ENCODE measurements at places on chromosomes 7 and 10.
A peak's percentile ranks its signal among the peaks of the same experiment; 100 is the strongest.

GRCh38 chr7:37445790-37446189, 2.9 kb downstream of the ELMO1 start:
- no peak for DNase-seq

DNA sequence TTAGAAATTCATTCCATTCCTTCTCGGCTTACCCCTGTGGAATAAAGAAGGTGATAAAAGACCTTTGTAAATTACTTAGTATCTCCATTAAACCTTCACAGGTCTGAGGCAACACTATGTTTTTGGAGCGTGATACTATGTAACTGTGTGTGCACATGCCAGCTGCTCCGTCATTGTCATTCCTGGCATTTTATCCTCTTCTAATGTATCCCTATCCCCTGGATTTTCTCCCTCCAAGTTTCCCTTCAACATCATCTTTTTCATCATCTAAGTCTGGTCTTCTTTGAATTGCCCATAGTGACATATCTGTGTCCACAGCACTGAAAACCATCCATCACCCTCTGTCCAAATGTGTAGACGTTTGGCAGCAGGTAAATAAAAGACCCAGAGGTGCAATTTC, 125.7 kb downstream of the TEX36 start:
- DNase-seq, result no peak

DNA sequence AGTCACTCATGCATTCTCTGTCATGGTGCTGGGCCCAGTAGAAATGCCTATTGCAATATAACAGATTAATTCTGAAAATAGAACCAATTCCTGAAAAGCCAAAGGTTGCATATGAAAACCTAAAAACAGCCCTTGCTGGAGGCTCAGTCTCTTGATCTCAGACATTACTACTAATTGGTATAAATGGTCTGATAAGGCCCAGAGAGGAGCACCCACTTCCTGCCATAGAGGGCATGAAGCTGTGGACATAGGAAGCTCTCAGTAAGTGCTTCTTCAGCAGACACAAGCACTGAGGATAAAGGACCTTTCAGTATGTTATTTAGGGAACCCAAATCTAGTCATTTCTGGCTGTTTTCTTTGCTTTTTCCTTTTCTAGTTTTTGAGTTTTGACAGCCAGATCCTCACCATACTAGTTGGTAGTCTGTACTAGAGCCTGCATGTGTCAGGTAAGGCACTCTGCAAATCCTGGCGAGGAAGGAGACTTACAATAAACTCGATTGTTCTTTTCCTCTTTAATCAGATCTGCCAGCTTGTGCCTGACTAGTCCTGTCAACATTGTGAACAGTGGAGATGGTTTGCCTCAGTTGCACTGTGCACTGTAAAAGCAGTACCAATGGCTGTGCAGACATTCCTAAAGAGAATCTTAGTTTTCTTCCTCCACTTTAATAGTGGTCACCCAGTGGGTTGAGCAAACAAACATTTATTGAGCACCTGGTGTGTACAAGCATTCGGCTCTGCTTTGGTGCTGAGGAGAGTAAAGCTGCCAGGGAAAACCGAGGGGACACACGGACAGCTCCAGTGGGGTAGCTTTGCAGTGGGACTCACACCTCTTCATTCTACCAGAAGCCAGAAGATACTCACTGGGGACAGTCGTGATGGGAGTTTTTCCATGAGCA, 140.9 kb downstream of the CHN2 start:
- no peak for DNase-seq

- no peak for DNase-seq
Observed at GRCh38 chr7:158324397-158325360, 262.9 kb downstream of the PTPRN2 start.

DNA sequence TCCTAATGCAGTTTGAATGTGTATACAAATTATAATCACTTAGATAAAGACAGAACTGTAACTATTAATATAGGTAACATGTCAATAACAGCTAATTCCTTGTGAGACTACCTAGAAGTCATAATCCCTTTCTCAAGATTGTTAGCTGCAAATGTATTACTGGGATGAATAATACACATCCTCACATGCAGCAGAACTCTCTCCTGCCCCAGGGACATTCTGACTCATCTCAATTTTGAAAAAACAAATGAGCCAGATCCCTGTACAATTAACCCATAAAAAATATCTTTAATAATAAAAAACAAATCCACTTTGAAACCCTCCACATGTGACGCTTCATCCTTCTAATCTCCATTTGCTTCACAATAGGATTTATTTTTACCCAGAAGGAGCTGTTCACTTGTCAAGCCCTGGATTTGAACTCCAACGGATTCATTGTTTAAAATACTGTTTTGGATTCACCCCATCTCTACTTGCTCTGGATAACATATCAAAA, 428.4 kb upstream of the TEX47 start:
- no peak for DNase-seq

DNA sequence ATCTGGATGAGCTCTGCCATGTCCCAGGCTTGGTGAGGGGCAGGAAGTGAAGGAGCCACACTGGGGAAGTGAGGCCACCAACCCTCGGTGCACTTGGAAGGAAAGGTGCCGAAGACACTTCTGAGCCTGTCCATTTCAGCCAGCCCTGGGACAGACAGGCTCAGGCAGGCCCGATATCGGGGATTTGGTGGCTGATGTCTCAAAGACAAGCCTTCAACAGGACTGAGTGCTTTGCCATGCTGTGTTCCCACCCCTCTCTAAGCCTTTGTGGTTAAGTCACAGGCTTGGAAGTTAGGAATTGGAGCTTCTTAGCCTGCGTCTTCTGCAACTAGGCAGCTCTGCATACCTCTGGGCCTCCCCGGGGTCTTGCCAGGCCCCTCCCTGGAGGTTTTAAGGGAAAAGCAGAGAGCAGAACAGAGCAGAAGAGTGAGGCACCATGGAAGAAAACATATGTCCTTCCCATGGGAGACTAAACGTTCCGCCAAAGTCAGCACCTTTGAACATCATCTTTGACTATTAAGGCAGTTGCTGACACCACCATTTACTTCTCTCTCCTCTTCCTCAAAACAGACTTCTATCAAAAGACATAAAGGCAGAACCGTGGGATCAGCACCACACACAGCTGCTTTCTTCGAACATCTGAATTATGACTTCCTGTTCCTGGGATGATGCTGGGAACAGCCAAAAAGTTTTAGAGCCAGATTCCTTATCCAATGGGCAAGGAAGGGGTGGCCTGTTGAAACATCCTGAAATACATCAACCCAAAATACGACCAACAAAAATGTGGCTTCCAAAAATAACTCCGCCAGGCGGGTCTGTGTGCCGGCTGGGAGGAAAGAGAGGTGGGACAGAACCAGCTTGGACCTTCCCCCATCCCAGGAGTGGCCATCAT, 71.8 kb downstream of the AFAP1L2 start:
- DNase-seq, result no peak

- DNase-seq, result no peak
Observed at GRCh38 chr7:74138945-74139843, 35.0 kb upstream of the EIF4H start.

GRCh38 chr10:31702005-31702404, 226.6 kb downstream of the ARHGAP12 start:
- DNase-seq, result no peak

- no peak for DNase-seq
Observed at GRCh38 chr10:47421057-47421952, 37.2 kb upstream of the ZNF488 start.

- DNase-seq, result peak; percentile 74
Observed at GRCh38 chr7:13457790-13458189, 531.7 kb downstream of the ETV1 start.

GRCh38 chr7:30231271-30231670, 53.1 kb upstream of the ZNRF2 start:
- no peak for DNase-seq

DNA sequence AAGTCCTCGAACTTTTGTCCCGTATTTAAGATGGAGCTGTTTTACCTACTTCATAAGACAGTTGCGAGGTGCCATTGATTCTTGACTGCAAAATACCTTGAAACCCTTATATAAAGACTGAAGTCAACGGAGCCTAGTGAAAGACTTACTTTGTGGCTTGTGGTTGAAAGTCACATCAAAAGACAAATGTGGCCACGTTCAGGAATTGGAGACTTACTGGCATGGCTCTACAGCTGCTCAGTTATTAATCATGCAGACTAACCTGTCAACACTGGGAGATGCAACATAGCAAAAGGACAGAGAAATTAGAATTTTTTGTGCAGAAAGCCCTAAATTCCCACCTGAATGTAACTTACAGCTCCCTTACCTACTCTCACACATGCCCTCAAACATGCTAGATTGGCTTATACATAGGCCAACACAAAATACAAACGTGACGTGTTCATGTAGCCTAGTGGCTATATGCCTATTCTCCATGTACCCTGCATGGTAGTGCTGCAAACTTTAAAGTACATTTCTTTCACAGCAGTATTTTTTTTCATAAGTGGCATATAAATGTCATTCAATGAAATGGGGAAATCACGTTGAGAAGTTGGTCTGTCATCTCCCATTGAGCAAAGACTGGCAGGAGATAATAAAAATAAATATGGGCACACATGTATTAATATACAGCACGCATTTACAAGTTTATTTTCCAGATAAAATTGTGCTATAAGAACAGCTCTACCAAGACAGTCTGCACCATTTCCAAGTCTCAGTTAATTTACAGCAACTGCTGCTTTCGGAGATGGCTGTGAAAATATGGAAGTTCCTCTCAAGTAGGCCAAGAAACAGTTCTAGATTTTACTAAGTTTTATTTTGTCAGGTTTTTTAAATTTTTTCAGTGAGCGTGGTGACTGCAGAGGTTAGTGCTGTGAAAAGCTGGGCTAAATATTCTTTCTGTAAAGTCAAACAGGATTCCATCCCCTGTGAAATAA, 170.4 kb upstream of the C7orf33 start:
- DNase-seq, result no peak

DNA sequence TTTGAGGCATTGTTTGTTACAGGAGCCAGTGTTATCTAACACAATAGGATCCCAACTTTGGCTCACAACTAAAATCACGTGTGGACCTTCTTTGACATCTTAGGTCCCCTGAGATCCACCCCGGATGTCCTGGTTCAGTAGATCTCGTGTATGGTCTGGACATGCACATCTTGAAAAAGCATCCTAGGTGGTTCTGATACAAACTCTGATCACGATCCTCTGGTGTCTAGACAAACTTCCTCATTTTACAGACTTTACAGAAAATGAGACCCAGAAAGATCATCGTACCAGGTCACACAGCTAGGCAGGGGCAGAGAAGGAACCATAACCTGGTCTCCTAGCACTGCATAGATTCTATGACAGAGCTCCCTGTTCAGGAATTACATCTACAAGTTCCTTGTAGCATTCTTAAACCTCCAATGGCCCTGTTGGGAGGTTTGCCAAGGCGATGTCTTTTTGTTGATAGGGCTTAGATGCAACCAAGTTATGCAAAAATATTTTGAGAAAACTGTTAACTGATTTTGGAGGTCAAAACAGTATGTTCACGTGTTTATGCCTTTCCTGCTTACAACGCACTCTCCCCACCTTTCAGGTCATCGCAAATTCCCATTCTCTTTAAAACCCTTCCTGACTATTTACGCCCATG, 30.8 kb upstream of the CHST15 start:
- no peak for DNase-seq

DNA sequence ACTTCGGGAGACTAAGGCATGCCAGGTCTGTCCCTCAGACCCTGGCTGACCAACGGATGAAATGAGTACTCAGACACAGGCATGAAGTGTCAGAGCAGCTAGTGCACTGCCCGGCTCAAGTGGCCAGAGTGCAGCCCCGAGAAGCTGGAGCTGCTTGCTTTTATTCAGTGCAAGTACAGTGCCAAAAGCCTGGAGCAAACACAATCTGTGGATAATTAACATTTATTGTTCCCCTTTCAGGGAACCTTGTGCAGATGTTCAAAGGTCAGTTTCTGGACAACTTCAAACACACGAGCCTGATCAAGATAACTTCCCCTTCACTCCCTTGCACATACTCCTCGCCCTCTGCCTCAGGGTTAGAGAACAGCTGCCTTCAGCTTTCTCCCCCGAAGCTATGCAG, 7.9 kb upstream of the ATE1 start:
- DNase-seq, result no peak

DNA sequence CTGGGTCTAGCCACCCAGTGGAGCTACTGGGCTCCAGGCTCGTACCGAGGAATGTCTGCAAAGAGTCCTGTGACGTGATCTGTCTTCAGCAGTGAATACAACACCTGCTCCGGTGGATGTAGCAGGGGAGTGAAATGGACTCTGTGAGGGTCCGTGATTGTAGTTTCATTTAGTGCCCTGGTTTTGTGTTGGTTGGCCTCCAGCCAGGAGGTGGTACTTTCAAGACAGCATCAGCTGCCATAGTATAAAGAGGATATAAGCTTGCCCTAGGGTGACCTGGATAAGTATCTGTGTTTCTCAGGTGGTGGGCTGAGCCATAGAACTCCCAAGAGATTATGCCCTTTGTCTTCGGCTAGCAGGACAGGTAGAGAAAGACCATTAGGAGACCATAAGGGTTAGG, 24.6 kb upstream of the WNT2 start:
- DNase-seq, result no peak

DNA sequence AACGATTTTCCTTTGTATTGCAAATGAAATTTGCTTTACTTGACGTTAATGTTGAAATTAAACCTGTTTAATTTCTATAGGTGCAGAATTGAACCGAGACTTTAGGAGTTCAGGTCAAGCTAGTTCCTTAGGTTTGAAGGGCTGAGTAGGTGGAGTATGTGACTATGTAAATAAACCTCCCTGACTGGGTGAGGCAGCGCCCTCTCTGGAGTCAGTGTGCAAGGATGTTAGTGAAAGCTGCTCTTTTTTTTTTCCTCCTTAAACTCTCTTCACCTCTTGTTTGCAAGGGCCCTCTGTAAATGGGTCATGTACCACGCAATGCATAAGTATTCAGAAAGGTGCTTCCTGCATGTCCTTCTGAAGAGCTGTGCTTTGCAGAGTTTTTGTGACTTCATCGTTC, 33.8 kb downstream of the GALNT17 start:
- DNase-seq, result no peak

- no peak for DNase-seq
Observed at GRCh38 chr10:106660550-106660949, 504.0 kb downstream of the SORCS1 start.

GRCh38 chr7:131544449-131545301, 11.8 kb downstream of the PODXL start:
- peak; percentile 23 for DNase-seq

- DNase-seq, result peak; percentile 88
Observed at GRCh38 chr7:128266883-128267594, 26.0 kb downstream of the LEP start.

- no peak for DNase-seq
Observed at GRCh38 chr10:102948786-102949185, 30.7 kb downstream of the CNNM2 start.

DNA sequence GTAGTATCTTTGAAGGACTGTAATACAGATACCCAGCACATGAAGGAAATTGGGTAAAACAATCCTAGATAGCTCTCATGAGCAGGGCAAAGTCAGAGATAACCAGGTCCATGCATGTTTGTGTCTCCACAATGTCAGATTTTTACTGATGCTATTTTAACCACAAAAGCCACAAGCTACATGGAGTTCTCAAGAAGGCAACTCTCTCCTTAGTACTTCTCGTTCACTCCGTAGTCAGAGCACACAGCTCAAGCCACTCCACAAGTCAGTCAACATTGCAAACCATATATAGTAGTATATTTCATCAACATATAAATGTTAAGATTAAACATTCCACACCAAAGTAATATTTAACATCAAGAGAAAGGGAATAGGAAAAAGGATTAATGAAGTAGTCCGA, 98.0 kb upstream of the PIK3CG start:
- DNase-seq, result no peak

All from NCI-H1092 treated with DMSO at 0.1 percent for 48 hours (cell line).